Psoas muscle (tissue), 8 donors: ENCODE measurements at places on chromosomes 3 and 15. TPM values are rescaled to one million over a fixed set of nuclear protein-coding genes. Genes with fewer than 3 reads are reported as not detected.
A peak's percentile ranks its signal among the peaks of the same experiment; 100 is the strongest.

ROPN1 gene
- total RNA-seq = not detected

KBTBD13 gene
- total RNA-seq = 1.3 TPM

CAPN3 gene
- total RNA-seq = 216 TPM

COL8A1 gene
- 4.3 TPM for total RNA-seq

CHL1 gene
- 0.67 TPM for total RNA-seq

SENP5 gene
- 30.6 TPM for total RNA-seq

CRTAP gene
- 80.8 TPM for total RNA-seq

ZNF770 gene
- 51.9 TPM for total RNA-seq

MYL3 gene
- total RNA-seq = 2,071 TPM

DNA sequence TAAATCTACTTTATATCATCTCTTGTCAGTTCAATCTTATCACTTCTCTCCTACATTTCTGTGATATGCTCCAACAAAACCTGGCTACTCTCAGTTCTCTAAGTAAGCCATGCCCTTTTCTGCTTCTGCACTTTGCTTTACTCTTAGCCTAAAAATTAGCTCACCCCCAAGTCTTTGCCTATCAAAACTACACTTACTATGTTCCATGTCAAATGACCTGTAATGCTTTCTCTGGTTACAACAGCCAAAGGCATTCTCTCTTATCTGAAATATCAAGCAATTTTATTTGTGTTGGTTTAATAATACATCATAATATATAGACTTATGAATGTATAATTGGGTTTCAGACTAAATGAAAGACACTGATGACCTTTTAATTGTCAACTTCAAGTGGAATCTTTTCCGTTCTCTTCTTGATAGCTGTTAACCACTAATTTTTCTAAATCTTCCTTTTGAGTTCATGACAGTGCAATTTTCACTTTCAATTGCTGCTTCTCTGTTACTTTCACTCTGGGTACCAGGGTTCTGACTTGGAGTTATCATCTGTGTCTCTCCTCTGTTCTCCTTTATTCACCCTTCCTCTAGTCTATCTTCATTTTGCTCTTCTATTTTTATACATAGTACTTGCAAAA, 619.0 kb upstream of the GOLIM4 start:
- H3K27me3 ChIP-seq = no peaks in the 10 kb centered on the region
- H3K36me3 ChIP-seq = no peaks in the 10 kb centered on the region
- DNase-seq = no peak
- H3K4me3 ChIP-seq = no peak overlapping the region
- H3K27ac ChIP-seq = no peak overlapping the region

DNA sequence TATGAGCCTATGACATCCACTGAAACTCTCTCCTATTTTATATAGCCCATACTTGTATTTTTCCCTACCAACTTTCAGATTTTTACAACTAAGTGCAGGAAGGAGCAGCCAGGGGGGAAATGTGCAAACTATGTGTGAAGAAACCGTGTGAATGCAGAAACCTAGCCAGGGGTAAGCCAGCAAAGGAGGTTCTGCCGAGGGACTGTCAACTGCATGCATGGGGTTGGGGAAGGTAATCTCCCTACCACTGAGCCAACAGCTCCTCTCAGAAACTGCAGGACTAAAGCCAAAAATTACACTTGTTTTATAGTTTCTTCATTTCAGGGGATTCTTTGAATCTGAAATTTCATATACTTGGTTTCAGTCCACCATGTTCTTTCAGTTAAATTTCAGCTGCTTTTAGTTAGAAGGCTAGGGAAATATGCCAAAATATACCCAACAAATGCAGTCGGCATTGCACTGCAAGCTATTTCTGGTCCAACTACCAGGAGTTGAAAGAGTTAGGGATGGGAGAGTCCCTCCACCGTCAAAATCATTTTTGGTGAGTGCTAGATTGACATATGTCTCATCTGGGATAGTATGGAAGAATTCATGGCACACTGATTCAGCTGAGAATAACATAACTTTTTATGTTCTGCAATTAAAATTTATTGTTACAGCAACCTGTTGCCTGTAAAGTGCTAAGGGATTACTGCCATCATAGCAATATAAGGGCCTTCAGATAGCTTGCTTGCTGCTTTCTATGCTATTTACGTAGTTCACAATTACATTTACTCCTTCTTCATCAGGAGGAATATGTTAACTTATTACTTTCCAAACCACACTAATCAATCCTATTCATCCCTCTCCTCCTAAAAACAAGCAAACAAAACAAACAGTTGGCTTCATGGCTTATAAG, 904.2 kb downstream of the ROBO1 start:
- DNase-seq = no peak
- H3K27ac ChIP-seq = no peak overlapping the region
- no peaks in the 10 kb centered on the region for H3K27me3 ChIP-seq

GRCh38 chr3:62955126-62955525, 79.9 kb upstream of the CADPS start:
- H3K4me3 ChIP-seq = no peak overlapping the region
- DNase-seq = no peak
- no peaks in the 10 kb centered on the region for H3K36me3 ChIP-seq
- no peaks in the 10 kb centered on the region for H3K4me1 ChIP-seq
- no peak overlapping the region for H3K27ac ChIP-seq

DNA sequence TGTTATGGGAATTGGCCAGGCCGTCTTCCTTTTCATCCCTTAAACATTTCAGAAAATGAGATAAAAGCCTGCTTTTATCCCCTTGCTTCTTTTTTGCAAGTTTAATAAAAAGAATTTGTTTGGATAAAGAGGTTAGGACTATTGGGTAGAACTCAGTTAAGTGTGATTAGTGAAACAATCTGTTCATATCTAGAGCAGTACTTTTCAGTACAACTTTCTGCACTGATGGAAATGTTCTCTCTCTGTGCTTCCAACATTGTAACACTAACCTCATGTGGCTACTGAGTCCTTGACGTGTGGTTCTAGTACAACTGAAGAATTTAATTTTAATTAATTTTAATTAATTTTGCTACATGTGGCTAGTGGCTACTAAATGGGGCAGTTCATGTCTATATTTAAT, 246.9 kb downstream of the UBE2E2 start:
- no peaks in the 10 kb centered on the region for H3K36me3 ChIP-seq
- no peak for DNase-seq
- no peak overlapping the region for H3K27ac ChIP-seq
- no peaks in the 10 kb centered on the region for H3K27me3 ChIP-seq
- peaks cover 53% of the 10 kb centered on the region for H3K4me1 ChIP-seq

DNA sequence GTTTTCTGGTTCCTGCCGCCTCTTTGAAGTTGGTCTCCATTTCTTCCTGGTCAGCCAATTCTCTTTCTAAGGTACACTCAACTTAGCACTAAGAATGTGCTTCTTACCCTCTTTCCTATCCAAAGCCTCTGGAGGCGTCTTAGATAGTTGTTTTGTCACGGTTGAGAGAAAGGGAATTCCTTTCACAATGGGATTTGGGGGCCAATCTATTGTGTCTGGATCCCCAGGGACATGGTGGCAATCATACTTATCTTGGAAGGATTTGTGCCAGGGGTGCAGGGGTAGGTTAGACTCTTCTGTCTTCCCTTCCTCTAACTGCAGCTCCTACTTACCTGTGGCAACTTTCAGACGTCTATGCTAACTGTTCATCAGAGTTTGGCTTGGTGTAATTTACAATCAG, 287.1 kb downstream of the SOX2 start:
- no peaks in the 10 kb centered on the region for H3K4me1 ChIP-seq
- no peaks in the 10 kb centered on the region for H3K36me3 ChIP-seq
- no peak for DNase-seq
- H3K27me3 ChIP-seq = peaks cover 3% of the 10 kb centered on the region

DNA sequence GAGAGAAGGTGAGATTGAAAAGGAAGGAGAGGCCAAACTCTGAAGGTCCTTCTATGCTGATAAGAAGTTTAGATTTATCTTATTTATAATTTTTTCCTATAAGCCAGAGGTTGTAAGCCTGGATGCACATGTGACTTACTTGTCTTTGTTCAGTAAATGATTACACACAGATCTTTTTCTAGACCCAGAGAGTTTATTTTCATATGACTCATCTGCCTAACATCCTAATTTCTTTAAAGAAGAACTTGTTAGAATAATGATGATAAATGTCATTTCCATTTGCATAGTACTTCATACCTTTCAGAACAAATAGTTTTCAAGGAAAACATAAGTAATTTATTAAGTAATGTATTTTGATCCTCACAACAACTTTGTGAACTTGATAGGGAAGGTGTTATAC, 434.8 kb upstream of the DPH6 start:
- no peaks in the 10 kb centered on the region for H3K27me3 ChIP-seq
- H3K27ac ChIP-seq = no peak overlapping the region
- peaks cover 4% of the 10 kb centered on the region for H3K4me1 ChIP-seq
- H3K36me3 ChIP-seq = no peaks in the 10 kb centered on the region

GRCh38 chr3:149480326-149481017, 6.0 kb downstream of the TM4SF4 start:
- H3K4me1 ChIP-seq = peaks cover 13% of the 10 kb centered on the region
- H3K27ac ChIP-seq = peak overlapping the region; percentile 64
- peak; percentile 79 for DNase-seq
- no peaks in the 10 kb centered on the region for H3K36me3 ChIP-seq
- no peak overlapping the region for H3K4me3 ChIP-seq

GRCh38 chr15:100002086-100002620, 268.9 kb upstream of the LYSMD4 start:
- H3K27me3 ChIP-seq = no peaks in the 10 kb centered on the region
- H3K4me3 ChIP-seq = no peak overlapping the region
- no peak for DNase-seq
- no peaks in the 10 kb centered on the region for H3K4me1 ChIP-seq

GRCh38 chr15:89826671-89827655, 12.3 kb upstream of the ANPEP start:
- H3K36me3 ChIP-seq = peaks cover 7% of the 10 kb centered on the region
- no peak overlapping the region for H3K27ac ChIP-seq
- H3K4me3 ChIP-seq = no peak overlapping the region

GRCh38 chr3:127037971-127038446, 55.1 kb downstream of the PLXNA1 start:
- peak; percentile 8 for DNase-seq
- no peaks in the 10 kb centered on the region for H3K4me1 ChIP-seq
- H3K36me3 ChIP-seq = no peaks in the 10 kb centered on the region
- H3K4me3 ChIP-seq = no peak overlapping the region

GRCh38 chr3:25863011-25863415, 73.1 kb downstream of the OXSM start:
- H3K4me1 ChIP-seq = no peaks in the 10 kb centered on the region
- no peaks in the 10 kb centered on the region for H3K27me3 ChIP-seq
- no peak overlapping the region for H3K4me3 ChIP-seq
- no peak for DNase-seq
- no peaks in the 10 kb centered on the region for H3K36me3 ChIP-seq
- no peak overlapping the region for H3K27ac ChIP-seq

DNA sequence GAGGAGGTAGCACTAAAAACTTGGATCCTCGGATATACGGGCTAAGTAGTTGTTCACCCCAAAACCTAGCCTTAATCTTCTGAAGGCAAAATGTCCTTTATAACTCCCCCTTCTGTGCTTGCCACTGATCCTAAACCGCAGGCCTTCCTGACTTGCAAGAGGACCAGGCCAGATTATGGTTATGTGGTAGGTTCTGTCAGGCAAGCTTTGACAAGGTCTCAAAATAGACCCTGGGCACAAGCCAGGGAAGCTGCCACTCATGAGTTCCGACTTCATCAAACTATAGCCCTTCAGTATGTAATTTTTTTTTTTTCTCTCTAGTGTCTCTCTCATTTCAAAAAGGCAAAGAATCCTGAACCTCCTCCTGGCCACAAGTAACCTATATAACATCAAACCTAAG, 3.2 kb downstream of the LRRFIP2 start:
- DNase-seq = peak; percentile 29
- peak overlapping the region; percentile 21 for H3K4me3 ChIP-seq
- peaks cover 36% of the 10 kb centered on the region for H3K36me3 ChIP-seq
- H3K27me3 ChIP-seq = no peaks in the 10 kb centered on the region
- peaks cover 62% of the 10 kb centered on the region for H3K4me1 ChIP-seq
- peak overlapping the region; percentile 70 for H3K27ac ChIP-seq

DNA sequence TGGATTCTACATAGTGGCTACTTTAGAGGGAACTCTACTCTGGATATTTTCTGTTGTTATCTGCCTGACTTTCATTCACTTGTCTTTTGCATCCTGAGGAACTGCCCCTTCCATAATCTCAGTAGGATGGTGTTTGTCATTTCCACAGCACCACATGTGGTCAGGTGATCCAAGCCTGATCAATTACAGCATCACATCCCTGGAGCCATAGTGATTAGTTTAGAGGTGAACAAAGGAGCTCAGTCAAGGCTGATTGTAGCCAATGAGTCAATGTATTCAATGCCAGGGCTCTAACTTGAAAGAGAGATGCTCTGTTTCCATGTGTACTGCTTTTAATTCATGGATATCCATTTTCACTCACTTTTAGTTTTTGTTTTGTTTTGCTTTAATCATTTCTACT, 478.7 kb upstream of the ADAMTS9 start:
- H3K4me3 ChIP-seq = no peak overlapping the region
- H3K36me3 ChIP-seq = no peaks in the 10 kb centered on the region
- no peak overlapping the region for H3K27ac ChIP-seq
- no peaks in the 10 kb centered on the region for H3K4me1 ChIP-seq
- no peak for DNase-seq

GRCh38 chr15:50390554-50391264, 33.5 kb upstream of the USP8 start:
- no peaks in the 10 kb centered on the region for H3K27me3 ChIP-seq
- no peak for DNase-seq
- no peaks in the 10 kb centered on the region for H3K36me3 ChIP-seq
- no peak overlapping the region for H3K27ac ChIP-seq
- H3K4me3 ChIP-seq = no peak overlapping the region

DNA sequence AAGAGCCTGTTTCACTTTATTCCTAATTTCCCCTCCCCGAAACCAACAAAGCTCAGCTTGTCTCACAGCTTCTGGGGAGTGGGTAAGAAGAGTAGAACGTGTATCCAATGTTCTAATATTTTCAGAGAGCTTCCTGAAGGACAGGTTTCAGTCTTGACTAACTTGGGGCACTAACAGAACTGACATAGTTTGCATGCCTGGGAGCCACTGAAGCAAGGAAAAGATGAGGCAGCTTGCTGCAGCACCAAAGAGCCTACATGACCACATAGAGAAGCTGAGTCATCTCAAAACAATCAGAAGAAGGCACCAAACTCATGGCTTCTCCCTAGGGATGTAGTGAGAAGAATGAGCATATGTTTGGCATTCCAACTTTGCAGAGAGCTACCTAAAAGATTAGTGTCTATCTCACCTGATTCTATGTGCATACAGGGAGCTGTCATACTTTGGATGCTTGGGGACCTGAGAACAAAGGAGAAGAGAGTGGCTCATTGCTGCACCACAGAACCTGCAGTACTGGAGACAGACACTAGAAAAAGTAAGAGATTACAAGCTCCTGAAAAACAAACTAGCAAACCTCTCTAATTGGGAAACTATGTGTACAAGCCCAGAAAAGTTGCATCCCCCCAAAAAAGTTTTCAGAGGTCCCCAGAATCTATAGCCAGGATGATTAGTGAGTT, 86.9 kb downstream of the DCLK3 start:
- H3K4me1 ChIP-seq = no peaks in the 10 kb centered on the region
- H3K27ac ChIP-seq = no peak overlapping the region
- DNase-seq = no peak
- no peak overlapping the region for H3K4me3 ChIP-seq
- H3K36me3 ChIP-seq = no peaks in the 10 kb centered on the region

GRCh38 chr3:14150491-14151230, 25.8 kb downstream of the TMEM43 start:
- no peak overlapping the region for H3K27ac ChIP-seq
- H3K36me3 ChIP-seq = no peaks in the 10 kb centered on the region
- H3K27me3 ChIP-seq = no peaks in the 10 kb centered on the region
- no peak for DNase-seq

- H3K4me1 ChIP-seq = no peaks in the 10 kb centered on the region
- H3K27me3 ChIP-seq = no peaks in the 10 kb centered on the region
- H3K4me3 ChIP-seq = no peak overlapping the region
These were observed 176.8 kb downstream of the TUSC7 start for GRCh38 chr3:116886202-116886893.
